ENCODE measurements at places on chromosomes 3 and 15.

DNA sequence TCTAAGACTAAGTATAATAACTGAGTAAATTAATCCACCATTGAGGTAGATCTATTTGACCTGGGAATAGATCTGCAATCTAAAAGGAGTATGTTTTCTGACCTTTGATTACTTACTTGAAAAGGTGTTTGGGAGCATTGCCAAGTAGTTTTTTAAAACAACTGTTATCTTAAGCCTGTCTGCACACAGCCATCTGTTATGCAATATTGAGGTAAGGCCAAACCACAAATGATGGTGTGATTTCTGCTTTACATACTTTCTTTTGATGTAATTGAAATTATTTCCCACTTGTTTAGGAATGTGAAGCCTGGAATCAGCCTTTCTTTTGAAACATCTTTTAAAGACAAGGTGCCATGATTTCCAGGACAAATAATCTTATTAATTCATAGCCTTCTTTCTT, 274.0 kb downstream of the BBX start:
- no peak for DNase-seq

- DNase-seq, result no peak
Observed at GRCh38 chr3:133563816-133564215, 9.7 kb upstream of the CDV3 start.

DNA sequence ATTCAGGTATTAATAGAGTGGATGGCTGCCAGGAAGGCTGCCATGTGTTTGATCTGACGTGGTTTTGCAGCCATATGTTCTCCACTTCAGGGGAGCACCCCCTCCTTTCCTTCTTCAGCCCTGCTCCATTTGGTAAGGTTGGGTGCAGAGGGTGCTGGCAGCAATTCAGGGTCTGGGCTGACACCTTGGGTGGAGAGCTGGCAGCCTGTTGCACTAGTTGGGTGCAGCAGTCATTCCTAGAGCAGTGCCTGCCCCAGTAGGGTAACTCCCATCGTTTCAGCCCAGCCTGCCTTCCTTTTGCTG, 1.5 kb downstream of the TYRO3 start:
- DNase-seq, result no peak

- peak; percentile 5 for DNase-seq
Observed at GRCh38 chr3:87145553-87145952, 81.6 kb upstream of the CHMP2B start.

- no peak for DNase-seq
Observed at GRCh38 chr15:65431731-65432130, 9.0 kb upstream of the IGDCC4 start.

DNA sequence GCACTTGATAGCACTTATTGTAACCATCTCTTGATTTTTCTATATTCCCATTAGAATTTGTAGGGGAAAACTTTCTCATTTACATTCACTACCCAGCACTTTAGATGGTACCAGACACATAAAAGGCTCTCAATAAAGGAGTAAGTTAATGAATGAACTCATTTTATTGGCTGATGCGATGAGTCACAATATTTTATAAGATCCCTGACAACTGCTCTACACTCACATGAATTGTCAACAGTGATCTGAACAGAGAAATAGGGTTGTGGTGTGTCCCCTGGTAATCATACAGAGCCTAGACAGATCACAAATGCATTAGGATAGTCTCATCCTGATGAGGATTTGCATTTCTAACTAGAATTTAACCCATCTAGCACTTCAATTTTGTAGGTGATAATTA, 567.6 kb upstream of the ARPP21 start:
- DNase-seq, result no peak

- no peak for DNase-seq
Observed at GRCh38 chr3:14884665-14885064, 62.7 kb upstream of the NR2C2 start.
